ENCODE measurements at places on chromosomes 5 and 9. TPM values are rescaled to one million over a fixed set of nuclear protein-coding genes. Genes with fewer than 3 reads are reported as not detected.

FOXD4L3 gene
- not detected for total RNA-seq

TAS2R1 gene
- not detected for total RNA-seq

RAB14 gene
- 34.5 TPM for total RNA-seq

FBLL1 gene
- total RNA-seq, result 1.7 TPM

ENTPD2 gene
- total RNA-seq, result not detected

PCDHA8 gene
- 0.12 TPM for total RNA-seq

FAM221B gene
- not detected for total RNA-seq

DIPK1B gene
- total RNA-seq, result not detected

PCDHGB2 gene
- total RNA-seq, result 4.6 TPM

FABP6 gene
- total RNA-seq, result 3.6 TPM

TMEM174 gene
- not detected for total RNA-seq

SOX30 gene
- not detected for total RNA-seq

IFNA8 gene
- total RNA-seq, result not detected

FOXD1 gene
- total RNA-seq, result 11.2 TPM

PCDHA1 gene
- total RNA-seq, result not detected

CTSV gene
- total RNA-seq, result 9.1 TPM

FBXO10 gene
- total RNA-seq, result 2.6 TPM

TRPM6 gene
- not detected for total RNA-seq

SLC2A6 gene
- total RNA-seq, result 23.7 TPM

AK8 gene
- total RNA-seq, result not detected

SPINK6 gene
- not detected for total RNA-seq

IL31RA gene
- total RNA-seq, result 0.68 TPM

GCNT4 gene
- not detected for total RNA-seq

HIGD2A gene
- total RNA-seq, result 108 TPM

PFN3 gene
- total RNA-seq, result not detected

ANKRD31 gene
- total RNA-seq, result not detected

SHISAL2B gene
- not detected for total RNA-seq

FOXD4L5 gene
- not detected for total RNA-seq

SPAG8 gene
- 1.7 TPM for total RNA-seq

FOXI1 gene
- not detected for total RNA-seq

AHRR gene
- total RNA-seq, result 51.8 TPM

Data from RPMI7951 (cell line).